ENCODE measurements at places on chromosomes 4 and X.

GRCh38 chrX:45804276-45804675 is 603.6 kb upstream of the DIPK2B start:
- no peak for DNase-seq

- no peak for DNase-seq
These were observed 1529.1 kb upstream of the ADGRL3 start for GRCh38 chr4:59671037-59671436.

DNA sequence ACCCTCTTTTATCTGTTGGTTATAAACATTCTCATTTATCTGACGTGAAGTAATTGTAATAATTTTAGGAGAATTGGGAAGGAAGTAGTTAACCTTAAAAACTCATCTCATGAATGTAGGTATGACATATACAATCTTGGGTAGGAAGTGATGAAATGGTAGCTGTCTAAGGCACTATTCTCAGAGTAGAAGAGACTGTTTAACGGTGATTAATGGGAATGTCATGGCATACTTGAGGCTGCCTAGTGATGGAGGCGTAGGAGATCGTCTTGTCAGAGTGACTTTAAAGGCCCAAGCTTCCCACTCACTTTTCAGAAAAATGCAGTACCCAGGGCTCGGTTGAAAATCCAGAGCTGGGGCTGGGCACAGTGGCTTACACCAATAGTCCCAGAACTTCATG is 19.4 kb upstream of the AGA start:
- no peak for DNase-seq

GRCh38 chrX:19513383-19513782 is 1.9 kb downstream of the MAP3K15 start:
- no peak for DNase-seq

DNA sequence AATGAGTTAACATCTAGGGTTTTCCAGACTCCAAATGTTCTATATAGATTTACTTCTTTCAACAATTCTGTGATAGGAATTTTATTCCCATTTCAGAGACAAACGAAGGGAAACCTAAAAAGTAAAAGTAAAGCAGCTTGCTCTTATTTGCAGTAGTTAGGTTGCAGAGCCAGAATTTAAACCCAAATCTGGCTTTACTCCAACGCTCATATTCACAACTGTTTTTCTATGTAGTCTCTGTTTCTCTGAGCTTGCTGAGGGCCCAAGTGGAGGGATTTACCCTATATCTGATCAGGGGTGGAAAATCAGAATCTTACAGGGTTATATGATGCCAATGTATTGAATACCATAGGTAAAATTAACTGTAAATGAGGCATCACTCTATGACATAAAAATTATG is 599.1 kb upstream of the GRIA3 start:
- no peak for DNase-seq

DNA sequence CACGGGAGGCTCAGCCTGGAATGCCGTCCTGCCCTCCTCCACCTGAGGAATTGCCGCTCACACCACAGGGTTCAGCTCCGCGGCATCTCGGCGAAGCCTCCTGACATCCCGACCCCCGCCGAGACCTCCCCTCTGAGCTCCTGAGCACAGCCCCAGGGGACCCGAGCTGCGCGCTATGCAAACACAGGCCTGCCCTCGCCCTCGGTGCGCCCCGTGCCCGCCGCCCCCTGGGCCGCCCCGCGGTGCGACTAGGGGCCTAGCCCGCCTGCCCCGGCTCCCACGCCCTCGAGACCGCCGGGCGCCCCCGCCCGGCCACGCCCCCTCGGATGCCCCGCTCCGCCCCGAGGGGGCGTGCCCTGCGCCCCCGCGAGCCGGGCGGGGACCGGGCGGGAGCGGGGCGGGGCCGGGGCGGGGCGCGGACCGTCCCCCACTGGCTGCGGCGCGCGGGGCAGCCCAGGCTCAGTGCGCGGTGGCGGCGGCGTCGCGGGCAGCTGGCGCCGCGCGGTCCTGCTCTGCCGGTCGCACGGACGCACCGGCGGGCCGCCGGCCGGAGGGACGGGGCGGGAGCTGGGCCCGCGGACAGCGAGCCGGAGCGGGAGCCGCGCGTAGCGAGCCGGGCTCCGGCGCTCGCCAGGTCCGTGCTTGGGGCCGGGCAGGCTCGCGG is at the start of gene FGFR3:
FGFR3 (plus strand) TSS at position 462 of the 664 bp plus-strand sequence. CDS start 642 bp downstream, outside the sequence.
- no peak for DNase-seq

DNA sequence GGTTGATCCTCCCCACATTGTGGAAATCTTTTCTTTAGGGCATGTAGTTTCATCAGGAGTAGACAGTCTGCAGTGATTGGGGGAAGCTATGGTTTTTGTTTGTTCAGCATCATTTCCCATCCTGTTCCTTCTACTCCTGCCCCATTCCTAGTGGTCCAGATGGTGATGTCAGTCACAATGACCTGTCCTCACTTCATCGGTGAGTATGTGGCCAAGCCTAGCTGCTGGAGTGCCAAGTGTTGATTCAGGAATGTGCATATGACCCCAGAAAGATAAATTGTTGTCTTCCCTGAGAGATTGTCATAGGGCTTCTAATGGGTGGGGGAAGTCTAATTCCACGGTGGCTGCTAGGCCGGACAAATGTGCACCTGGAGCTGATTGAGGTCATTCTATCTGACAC is 130.6 kb upstream of the FAT1 start:
- DNase-seq = no peak

DNA sequence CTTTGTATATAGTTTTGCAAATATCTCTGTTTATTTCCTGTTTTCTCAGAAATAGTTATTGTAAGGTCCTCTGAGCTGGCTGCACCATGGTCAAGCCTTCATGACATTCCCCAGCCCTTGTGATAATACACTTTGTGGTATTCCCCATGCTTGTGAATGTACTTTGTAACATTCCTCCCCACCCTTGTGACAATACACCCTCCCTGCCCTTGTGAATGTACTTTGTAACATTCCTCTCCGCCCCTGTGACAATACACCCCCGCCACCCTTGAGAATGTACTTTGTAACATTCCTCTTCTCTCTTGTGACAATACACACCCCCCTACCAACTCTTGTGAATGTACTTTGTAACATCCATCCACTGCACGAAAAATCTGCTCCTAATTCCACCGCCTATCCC is 530.7 kb downstream of the CENPC start:
- DNase-seq = no peak

- DNase-seq = no peak
These were observed 72.4 kb downstream of the IL21 start for GRCh38 chr4:122548452-122548851.

GRCh38 chr4:151248519-151248918 is 28.4 kb upstream of the PRSS48 start:
- no peak for DNase-seq

GRCh38 chrX:989959-990510 is 222.4 kb downstream of the CRLF2 start:
- DNase-seq = peak; percentile 7

GRCh38 chr4:152735396-152735859 is 44.1 kb downstream of the TIGD4 start:
- no peak for DNase-seq

DNA sequence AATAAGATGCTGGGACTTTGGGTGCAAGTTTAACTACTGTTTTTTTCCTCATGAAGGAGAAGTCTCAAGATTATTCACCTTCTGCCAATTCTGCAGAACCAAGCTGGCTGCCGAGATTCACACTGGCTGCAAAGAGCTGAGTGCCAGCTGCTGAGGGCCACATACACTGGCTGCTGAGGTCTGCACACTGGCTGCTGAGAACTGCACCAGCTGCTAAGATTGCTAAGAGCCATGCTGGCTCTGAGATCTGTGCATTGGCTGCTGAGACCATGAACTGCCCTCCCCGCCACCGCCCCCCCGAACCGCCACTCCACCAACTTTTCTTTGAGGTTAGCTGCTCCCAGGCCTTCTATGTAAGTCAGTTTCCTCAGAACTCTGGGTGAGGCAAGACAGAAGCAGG is 330.3 kb downstream of the CBLL2 start:
- DNase-seq = no peak

GRCh38 chr4:118981839-118982381 is 93.3 kb downstream of the SYNPO2 start:
- peak; percentile 15 for DNase-seq

GRCh38 chrX:96978906-96979305 is 95.2 kb downstream of the RPA4 start:
- DNase-seq = no peak

DNA sequence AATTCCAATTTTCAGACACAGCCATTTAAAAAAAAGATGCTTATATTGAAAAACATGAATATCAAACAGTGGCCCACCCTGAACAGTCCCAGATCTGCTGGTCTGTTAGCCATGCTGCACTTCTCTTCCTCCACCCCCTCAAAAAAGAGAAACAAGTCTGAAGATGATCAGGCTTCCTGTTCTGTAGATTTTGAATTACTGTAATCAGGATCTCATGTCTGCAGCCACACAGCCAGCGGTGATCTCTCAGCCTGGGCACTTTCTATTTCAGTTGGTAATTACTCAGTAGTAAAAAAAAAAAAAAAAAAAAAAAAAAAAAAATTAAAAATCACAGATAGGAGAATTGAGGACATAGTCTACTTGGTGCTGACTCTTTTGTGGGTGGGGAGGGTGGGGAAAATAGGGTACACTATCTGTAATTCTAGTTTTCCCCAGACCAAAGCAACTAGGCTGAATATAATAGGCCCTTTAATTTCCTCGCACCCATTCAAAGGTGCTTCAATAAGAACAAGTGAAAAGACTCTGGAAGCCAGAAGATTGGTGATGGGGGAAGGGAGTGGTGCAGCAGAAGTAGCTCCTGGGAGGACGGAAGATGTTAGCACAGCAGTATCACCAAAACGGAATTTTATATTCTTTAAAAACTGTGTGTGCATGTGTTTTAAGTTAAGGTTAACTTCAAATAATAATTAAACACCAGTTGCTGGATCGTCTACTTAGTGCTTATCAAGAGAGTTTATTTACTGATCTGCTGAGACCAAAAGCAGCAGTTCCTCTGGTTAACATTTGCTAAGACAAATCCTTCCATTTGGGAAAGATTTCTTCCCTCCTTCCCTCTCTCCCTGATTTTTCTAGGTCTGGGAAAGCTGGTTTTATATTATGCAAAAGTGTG is 47.0 kb downstream of the SPRY1 start:
- no peak for DNase-seq

- no peak for DNase-seq
These were observed 31.4 kb upstream of the SOWAHD start for GRCh38 chrX:119726900-119727555.

DNA sequence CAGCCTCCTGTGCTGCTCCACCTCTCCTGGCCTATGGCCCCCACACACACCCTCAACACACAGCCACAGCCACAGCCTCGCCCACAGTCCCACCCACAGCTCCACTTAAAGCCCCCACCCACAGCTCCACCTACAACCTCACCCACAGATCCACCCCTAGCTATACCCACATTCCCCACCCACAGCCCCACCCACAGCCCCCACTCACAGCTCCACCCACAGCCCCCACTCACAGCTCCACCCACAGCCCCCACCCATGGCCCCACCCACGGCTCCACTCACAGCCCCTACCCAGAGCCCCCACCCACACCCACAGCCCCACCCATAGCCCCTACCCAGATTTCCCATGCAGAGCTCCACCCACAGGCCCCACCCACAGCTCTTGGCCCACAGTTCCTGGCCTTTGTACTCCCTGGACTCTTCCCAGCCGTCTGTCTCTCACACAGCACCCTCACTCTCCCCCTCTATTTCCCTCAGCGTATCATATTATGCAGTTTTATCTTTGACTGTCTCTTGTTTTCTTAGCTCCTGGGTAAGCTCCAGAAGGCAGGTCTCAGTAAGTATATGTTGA is 322.5 kb downstream of the EVC2 start:
- no peak for DNase-seq

Measured in stimulated activated CD8-positive, alpha-beta memory T cell treated with anti-CD3 and anti-CD28 coated beads, Interleukin-2, amount 100 ng/mL, for 1 hour (primary cell).